RKO (cell line): ENCODE measurements at places on chromosomes 1 and 21.
A peak's percentile ranks its signal among the peaks of the same experiment; 100 is the strongest.

GRCh38 chr1:228474507-228474906, 12.7 kb upstream of the RNF187 start:
- no peak for DNase-seq

DNA sequence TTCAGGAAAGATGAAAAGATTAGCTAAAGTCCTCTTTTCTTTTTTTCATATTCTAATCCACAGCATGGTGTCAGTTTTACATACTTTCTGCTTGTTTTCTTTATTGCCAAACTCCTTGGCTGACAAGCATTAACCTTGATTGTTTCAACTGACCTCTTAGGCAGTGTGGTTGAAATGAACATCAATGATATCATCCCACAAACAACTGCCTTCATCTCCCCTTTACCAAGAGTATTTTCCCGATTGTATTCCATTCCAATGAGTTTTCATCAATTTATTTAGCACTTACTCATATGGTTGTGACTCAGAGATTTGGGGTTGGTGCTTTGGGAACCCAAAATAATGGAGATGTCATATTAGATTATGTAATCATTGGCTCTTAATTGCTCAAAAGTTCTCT, 71.8 kb downstream of the SPAG17 start:
- no peak for DNase-seq

- DNase-seq, result no peak
Observed at GRCh38 chr1:179001451-179001850, 24.2 kb upstream of the FAM20B start.

GRCh38 chr1:170668209-170669106, 4.5 kb downstream of the PRRX1 start:
- no peak for DNase-seq

DNA sequence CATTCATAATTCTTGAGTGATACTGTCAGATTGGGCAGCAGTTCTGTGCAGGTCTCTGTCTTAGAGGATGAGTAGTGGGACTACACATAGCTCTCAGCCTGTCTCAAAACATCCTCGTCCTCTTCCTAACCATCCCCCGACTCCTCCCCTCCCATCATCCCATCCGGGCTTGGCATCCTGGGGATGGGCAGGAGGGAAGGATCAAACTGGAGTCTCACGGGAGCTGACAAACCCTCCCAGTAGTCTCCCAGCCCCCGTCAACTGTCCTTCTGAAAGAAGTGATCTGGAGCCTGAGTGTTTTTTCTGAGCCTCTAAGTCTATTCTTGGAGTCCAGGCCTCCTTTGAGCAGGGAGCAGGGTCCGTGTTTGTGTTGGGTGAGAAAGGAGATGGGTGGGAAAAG, 102.0 kb downstream of the PAX7 start:
- no peak for DNase-seq

DNA sequence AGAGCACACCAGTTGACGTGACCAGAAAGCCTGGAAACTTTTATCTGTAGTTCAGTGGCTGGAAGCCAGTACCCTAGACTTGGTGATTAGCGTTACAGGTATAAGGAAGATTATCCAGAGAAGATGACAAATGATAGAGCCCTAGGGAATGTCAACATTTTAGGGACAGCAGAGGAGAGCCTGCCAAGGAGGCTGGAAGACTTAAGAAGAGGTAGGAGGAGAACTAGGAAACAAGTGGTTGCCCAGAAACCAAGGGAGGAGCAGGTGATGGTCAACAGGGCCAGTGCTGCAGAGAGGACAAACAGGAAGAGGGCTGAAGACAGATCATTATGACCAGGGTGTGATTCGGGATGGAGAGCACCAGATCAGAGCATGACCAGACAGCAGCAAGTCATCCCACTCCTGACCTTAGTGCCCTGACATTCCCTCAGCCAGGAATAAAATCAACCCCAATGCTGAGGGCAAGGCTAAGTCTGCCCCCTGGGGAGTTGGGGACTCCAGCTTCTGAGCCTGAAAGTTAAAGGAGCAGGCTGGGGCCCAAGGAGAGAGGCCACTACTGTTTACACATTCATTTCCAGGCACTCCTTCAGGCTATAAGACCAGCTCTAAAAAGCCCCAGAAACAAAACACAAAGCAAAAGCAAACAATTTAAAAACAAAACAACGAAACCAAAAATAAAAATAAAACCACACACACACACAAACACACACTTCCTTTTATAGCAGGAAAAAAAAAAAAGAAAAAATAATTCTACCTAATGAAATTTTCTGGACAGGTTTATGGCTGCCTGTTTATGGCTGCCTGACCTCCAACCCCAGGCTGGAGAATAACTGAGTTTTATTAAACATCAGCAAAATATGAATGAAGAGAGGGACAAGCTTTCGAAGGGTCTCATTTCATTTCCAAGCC, 48.6 kb upstream of the LRRC52 start:
- no peak for DNase-seq

GRCh38 chr1:86862920-86863319, 51.0 kb downstream of the SELENOF start:
- no peak for DNase-seq

GRCh38 chr1:245096311-245097066, 58.3 kb upstream of the KIF26B start:
- no peak for DNase-seq

- DNase-seq, result no peak
Observed at GRCh38 chr1:200959411-200959921, 64.0 kb downstream of the KIF21B start.

GRCh38 chr1:27430903-27431600, 38.6 kb downstream of the GPR3 start:
- DNase-seq, result no peak

DNA sequence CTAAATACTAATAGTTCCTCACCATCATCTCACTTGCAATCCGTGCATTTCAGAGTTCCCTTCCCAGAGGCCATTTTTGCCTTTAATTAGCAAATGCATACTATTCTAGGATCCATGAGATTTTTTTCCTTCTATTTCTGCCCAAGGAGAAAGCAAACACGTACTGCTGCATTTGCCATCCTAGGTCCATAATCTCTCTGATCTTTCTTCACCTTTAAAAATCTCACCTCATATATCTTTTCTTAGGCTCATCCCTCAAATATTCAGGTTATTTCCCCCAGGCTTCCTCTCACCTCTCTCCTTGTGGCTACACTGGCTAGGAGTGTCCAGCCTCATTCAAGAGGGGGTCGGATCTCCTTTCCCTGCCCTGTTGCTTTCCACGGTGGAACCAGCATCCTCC, 338.6 kb downstream of the SETD4 start:
- no peak for DNase-seq

DNA sequence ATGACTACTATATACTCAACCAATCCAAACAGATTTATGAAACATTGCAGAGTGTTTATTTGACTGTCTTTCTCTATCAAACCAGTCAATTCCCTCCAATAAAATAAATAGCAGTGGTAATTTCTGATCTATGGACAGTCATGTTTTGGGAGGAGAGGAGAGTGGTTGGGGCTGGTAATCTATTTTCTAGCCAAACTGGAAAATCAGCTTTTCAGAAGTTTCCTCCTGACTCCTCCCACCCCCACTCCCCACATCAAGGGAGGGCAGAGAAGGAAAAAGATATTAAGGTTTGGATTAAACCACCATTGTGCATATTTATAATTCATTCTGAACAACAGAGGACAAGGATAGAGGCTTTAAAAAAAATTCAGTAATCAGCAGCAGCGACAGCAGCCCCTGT, 69.4 kb upstream of the SOX13 start:
- no peak for DNase-seq

DNA sequence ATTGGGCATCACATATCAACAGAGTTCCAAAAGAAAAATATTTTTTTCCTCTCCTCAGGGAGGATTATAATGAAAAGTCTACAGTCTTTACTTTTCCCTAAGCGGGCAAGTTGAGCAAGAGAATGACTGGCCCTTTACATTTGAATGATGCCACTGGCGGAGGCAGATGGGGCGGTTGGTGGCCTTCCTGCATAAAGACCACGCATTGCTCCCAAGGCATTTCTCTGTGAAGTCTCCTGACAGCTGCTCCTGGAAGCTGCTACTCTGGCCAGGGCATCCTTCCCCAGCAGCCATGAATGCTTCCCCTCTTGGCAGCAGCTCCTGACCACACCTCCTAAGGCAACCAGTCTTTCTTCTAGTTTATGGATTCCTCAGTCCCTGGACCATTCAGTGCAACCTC, 161.1 kb upstream of the RRP15 start:
- no peak for DNase-seq

DNA sequence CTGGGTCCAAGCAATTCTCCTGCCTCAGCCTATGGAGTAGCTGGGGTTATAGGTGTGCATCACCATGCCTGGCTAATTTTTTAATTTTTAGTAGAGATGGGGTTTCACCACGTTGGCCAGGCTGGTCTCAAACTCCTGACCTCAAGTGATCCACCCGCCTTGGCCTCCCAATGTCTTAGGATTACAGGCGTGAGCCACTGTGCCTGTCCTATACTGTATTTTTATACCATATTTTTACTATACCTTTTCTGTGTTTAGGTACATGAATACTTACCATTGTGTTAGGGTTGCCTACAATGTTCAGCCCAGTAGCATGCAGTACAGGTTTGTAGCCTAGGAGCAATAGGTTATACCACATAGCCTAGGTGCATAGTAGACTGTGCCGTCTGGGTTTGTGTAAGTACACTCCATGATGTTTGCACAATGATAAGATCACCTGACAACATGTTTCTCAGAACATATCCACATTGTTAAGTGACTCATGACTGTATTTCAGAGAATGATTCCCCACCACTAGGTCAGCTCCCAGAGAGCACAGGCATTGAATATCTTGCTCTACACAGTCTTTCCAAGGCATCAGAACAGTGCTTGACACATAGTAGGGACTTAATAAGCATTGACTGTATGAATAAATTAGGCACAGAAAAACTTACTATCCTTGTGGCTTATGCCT, 6.0 kb upstream of the CITED4 start:
- peak; percentile 45 for DNase-seq

- DNase-seq, result no peak
Observed at GRCh38 chr1:16251381-16251780, 14.4 kb upstream of the CPLANE2 start.

- no peak for DNase-seq
Observed at GRCh38 chr1:91863498-91863897, 22.5 kb downstream of the TGFBR3 start.

- peak; percentile 90 for DNase-seq
Observed at GRCh38 chr1:43172527-43172972, 420 bp downstream of the CFAP57 start.

- DNase-seq, result no peak
Observed at GRCh38 chr1:83702356-83702755, 296.6 kb downstream of the TTLL7 start.

GRCh38 chr21:46650476-46651098, 15.1 kb downstream of the PRMT2 start:
- no peak for DNase-seq

- DNase-seq, result no peak
Observed at GRCh38 chr1:160767395-160768294, 28.3 kb upstream of the LY9 start.

GRCh38 chr1:182770232-182770631, 19.3 kb upstream of the NPL start:
- no peak for DNase-seq

DNA sequence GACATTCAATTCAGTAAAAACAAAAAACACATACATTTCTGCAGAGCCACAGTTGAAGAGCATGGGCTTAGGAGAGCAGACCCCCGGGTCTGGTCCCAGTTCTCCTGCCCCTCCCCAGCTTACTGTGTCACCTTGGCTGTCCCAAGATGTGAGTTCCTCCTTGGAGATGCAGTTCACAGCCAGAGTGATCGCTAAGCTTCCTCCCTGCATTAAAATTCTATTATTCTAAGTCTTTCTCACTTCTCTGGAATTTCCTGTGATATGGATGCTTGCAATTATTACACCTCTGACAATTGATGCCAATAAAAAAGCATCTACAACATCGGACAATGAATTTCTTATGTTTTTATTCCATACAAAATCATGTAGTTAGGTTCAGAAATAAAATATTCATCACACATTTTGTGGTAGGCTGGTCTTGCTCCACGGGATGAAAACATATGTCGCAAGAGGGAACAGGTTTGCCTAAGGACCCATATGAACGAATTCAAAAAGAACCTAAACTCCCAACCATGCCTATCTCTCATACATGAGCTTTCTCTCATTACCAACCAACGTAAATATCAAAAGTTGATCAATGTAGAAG, 328.5 kb upstream of the RUNX1 start:
- DNase-seq, result no peak

- DNase-seq, result no peak
Observed at GRCh38 chr21:41231060-41231459, 63.1 kb downstream of the BACE2 start.

DNA sequence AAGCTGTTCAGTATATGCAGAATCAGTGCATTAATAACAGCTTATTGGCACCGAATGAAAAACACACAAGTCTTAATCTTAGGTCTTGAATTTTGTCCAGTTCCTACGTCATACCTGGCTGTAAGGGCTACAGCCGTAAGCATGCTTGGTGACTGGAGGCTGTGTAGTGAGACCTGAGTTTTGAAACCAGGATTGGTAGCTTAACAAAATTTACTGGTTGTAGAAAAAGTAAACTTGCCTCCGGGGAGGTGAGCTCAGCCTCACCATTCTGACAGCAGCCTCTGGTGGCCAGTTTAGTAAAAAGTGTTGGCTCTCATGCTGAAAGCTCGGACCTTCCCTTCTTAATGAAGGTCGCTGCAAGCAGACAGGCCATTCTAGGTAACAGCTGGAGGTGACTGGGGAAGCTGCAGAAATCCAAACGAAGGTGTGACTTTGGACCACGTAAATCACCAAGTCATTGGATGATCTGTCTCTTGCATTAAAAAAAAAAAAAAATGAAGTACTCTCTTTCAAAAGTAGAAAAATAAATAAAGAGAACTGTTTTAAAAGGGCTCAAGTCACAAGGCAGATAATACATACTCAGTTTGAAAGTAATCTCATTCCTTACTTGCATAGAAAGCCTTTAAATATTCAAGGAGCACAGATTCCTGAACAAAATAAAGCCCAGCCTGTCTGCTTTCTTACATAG, 48.9 kb downstream of the HLCS start:
- peak; percentile 12 for DNase-seq

GRCh38 chr1:14506471-14507255, 91.8 kb upstream of the KAZN start:
- no peak for DNase-seq

DNA sequence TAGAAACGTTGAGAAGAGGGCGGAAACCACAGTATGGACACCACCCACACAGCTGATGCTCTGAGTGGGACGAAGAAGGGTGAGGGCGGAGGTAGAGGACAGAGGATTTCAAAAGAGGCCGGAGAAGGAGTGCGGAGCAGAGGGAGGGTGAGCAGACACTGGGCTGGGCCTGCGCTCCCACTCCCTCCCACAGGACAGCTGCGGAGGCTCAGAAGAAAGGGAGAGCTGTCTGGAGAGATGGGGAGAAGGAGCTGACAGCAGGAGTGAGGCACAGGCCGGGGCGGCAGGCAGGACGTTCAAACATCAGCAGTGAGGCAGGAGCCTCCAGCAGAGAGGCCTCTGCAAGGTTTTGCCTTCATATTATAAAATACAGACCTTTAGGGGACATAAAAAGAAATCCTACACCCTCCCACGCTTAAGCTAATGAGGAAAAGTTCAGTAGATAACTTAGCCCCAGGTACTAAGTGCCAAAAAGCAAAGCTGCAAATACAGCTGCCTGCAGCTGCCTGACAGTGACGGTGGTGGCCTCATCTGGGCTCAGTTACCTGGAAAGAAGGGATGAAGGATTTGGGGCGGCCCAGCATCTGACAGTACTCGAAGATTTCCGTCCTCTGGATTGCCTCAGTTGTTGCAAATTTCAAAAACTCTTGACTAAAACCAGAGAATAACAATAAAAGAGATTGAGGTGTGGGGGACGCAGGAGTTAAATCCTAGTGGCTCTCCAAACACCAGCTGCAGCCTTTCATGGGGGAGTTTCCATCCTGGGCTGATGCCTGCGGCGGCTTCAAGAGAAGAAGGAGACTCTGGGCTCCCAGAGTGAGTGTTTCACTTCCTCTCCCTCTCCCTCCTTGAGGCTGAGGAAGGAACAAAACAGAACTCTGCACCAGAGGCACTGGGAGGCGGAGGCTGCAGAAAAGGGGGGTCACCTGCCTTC, 25.6 kb downstream of the SEC16B start:
- no peak for DNase-seq
